Caki2 (cell line): ENCODE measurements at places on chromosomes 2 and 18. TPM values are rescaled to one million over a fixed set of nuclear protein-coding genes. Genes with fewer than 3 reads are reported as not detected.

MBP gene
- 12.8 and 14.7 TPM in 2 replicates for total RNA-seq

GLS gene
- total RNA-seq = 270 and 324 TPM in 2 replicates

- DNase-seq = no peak
Observed at GRCh38 chr2:235934059-235934773, 234.0 kb downstream of the GBX2 start.

DNA sequence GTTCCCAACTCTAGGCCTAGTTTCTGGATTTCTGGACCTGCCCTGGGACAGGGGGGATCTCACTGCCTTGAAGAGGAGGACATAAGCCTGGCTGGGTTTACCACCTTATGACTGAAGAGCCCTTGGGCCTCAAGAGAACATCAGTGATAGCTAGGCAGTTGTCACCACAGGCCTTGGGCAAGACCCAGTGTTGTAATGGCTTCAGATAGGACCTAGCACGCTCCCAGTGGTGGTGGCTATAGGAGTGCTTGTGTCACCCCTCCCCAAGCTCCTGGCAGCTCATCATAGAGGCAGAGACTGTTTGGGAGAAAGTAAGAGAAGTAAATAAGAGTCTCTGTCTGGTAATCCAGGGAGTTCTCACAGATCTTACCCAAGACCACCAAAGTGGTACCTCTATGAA is 19.4 kb upstream of the EVA1A start:
- DNase-seq = no peak

DNA sequence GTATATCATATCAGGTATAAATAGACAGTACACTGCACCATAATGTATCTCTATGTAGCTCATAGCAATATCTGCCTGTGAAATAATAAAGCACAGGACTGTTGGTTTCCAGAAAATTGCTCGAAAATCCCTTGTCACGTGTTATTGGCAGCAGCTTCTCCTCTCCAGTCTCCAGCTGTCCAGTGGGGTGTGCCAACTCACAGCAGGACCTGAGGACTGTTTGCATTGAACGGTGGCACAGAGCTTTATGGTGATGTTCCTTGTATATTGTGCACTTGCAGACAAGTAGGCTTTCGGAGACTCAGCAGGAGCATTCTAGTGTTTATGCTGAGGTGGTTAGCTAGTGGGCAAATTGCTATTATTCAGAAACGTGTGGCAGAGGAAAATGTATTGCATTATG is 182.2 kb upstream of the ATP5MC3 start:
- no peak for DNase-seq

- no peak for DNase-seq
Observed at GRCh38 chr2:138510319-138510718, 8.7 kb downstream of the SPOPL start.

- DNase-seq = no peak
Observed at GRCh38 chr2:239402666-239403065, 1.8 kb upstream of the HDAC4 start.

DNA sequence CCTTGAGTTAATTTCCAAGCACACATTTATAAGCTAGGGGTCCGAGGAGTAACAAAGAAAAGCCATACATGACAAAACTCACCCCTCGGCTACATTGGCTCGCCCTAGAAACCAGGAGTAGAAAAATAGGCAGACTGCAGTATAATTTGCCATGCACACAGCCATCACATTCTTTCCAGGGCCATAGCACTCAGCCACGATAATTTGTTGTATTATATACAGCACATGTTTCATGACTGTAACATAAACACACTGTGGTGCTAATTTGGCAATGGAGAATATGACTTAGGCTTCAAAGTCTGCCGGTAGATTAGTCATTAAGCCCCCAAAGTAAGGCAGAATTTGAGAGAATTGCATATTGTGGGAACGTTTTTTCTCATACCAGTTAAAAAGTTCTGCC is 254.9 kb downstream of the ZNF521 start:
- DNase-seq = no peak

NBAS gene
- 19.7 and 28.8 TPM in 2 replicates for total RNA-seq

- no peak for DNase-seq
Observed at GRCh38 chr2:163552758-163553157, 183.1 kb downstream of the FIGN start.

CABLES1 gene
- total RNA-seq = 1.3 and 1.7 TPM in 2 replicates

DNA sequence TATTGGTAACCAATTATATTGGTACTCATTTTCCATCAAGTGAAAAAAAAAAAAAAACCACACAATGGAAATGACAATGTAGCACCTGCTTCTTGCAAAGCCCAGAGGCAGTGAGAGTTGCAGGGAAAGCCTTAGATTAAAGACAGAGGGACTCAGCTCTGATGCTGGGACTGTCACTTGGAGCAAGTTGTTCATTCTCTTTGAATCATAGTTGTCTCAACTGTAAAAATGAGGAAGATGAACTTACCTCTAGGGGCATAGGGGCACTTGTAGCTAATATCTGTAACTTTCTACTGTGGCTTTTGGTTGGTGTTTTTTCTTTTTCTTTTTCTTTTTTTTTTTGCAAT is 81.4 kb upstream of the LPIN2 start:
- DNase-seq = no peak

STPG4 gene
- total RNA-seq = 0.37 and 3.2 TPM in 2 replicates

GRCh38 chr18:79485788-79486355 is 90.1 kb downstream of the NFATC1 start:
- peak; percentile 52 for DNase-seq

GRCh38 chr2:105814291-105814940 is 69.7 kb downstream of the NCK2 start:
- DNase-seq = no peak

- DNase-seq = no peak
Observed at GRCh38 chr2:233855345-233855744, 1.0 kb upstream of the HJURP start.

- DNase-seq = no peak
Observed at GRCh38 chr2:134623796-134624195, 95.0 kb downstream of the TMEM163 start.

DNA sequence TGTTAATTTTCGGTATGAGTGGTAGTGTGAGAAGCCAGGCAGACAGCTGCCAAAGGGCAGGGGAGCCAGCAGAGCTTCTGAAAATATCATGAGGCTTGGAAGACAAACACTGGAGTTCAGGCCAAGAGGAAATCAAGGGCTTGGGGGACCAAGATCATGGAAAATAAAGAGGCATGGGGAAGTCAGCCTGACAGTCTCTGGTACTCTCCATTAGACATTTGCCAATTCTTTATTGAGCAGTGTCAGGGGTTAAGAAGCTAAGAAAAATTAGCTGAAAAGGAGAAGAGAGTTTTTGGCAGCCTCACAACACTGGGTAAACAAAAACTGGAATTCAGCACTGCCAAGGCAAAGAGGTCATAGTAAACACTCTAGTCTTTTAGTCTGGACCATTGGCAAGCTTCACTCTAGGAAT is 612.7 kb downstream of the EPHA4 start:
- DNase-seq = no peak

SLC35F6 gene
- total RNA-seq = 59.5 and 61.8 TPM in 2 replicates

GRCh38 chr2:168986398-168986943 is 44.7 kb downstream of the ABCB11 start:
- DNase-seq = no peak

GRCh38 chr2:202671317-202672035 is 36.7 kb downstream of the FAM117B start:
- DNase-seq = no peak

PPIL3 gene
- 68.3 and 78.8 TPM in 2 replicates for total RNA-seq

INHBB gene
- total RNA-seq = 48.3 and 52.0 TPM in 2 replicates

AKAIN1 gene
- not detected in 2 replicates for total RNA-seq

DNA sequence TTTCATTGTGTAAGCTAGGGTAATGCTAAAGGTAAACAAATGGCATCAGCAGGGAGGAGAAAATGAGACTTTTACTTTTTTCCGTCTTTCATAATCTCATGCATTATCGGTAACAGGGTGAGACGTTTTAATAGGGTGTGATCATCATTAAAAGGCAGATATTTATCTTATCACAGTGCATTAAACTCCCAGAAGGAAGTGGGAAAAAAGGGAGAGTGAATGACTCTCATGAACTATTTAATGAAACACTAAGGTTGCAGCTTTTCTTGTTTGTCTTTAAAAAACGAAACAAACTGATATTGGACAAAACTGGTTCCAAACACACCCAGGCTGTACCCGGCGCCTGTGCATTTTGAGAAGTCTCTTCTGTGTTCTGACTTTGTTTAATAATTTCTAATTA is 1936.8 kb upstream of the PIK3C3 start:
- DNase-seq = no peak

REG3G gene
- not detected in 2 replicates for total RNA-seq

DNA sequence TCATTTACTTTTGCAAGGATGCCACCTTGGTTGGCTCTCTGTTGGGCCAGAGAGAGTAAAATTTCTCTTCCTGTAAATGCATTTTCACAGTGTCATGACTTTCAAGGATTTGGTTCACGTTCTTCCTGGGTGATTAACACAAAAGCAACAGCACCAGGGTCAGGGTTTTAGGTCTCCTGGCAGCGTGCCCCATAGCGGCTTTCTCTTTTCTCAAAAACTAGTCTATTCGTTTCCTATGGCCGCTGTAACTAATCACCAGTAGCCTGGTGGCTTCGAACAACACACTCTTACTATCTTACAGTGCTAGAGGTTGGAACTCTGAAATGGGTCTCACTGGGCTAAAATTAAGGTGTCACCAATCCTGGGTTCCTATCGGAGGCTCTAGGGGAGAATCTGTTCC is 56.3 kb upstream of the ACMSD start:
- DNase-seq = no peak

ONECUT2 gene
- total RNA-seq = 0.03 and 0.44 TPM in 2 replicates

DNA sequence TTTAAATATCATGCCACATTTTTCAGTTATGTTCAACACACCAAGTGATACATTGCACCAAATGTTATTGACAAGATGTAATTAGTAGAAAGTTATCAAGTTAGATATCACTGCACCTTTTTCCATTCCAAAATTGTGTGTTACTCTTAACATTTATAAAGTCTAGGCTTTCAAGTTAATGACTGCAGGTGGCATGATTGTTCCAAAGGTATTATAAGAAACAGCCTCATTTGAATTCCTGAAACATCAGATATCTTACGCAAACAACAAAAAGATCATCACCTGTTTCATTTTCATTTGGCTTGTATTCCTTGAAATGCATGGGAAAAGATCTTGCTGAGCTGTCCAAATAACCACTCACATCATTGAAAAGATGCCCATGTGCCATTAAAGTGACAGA is 1528.2 kb upstream of the ZEB2 start:
- DNase-seq = no peak

VAMP5 gene
- not detected in 2 replicates for total RNA-seq

SP100 gene
- total RNA-seq = 38.5 and 46.4 TPM in 2 replicates

DNA sequence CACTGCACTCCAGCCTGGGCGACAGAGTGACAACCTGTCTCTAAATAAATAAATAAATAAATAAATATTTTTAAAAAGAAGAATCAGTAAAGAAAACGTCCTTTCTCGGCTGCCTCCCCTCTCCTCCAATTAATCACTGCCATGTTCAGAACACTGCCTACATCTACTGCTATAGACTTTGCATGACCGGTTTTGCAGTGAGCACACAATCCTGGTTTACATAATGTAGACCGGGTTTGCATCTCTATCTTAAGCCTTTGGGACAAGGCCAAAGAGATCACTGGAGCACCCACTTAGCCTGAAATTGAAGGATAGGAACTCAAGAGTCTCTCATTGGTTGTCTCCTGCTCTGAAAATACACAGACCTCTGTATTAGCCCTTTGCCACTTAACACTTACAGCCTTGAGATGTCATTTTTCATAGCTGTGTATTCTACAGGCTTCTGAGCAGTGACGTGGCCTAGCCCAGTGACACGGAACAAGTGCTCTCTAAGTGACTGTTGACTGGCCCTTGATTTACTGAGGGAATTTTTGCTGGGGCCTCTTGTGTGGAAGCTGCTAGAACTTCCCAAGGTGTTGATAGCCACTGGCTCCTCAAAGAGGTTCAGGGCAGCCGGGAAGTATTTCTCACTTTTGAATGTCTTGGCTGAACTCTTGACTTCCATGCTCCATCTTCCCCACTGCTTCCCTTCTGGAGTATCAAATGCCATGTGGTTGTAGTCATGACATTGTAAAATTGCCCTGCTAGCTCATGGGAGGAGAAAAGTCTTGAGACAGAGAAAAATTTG is 45.3 kb upstream of the CCBE1 start:
- DNase-seq = no peak
